ENCODE measurements at places on chromosomes 16 and 17.

- no peak for DNase-seq
Measured at GRCh38 chr17:13643180-13643579, 41.5 kb upstream of the HS3ST3A1 start.

DNA sequence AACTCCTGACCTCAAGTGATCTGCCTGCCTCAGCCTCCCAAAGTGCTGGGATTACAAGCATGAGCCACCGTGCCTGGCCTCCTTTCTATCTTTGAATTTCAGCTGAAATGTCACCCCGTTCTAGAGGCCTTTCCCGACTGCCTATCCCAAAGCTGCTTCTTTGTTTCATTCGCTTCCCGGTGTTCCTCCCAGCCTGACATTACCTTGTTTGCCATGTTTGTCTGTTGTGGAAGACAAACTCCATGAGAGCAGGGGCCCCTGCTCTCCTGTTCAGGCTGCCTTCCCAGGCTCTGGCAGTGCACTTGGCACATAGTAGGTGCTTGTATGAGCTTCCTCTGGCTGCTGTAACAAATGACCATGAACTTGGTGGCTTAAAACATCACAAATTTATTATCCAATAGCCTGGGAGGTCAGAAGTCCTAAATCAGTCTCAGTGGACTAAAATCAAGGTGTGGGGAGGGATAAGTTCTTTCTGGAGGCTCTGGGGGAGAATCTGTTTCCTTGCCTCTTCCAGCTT, 2.6 kb upstream of the CCL22 start:
- DNase-seq, result no peak

- no peak for DNase-seq
Measured at GRCh38 chr17:80877729-80878303, 113.8 kb upstream of the CHMP6 start.

GRCh38 chr16:70250748-70251628, 752 bp downstream of the EXOSC6 start:
- no peak for DNase-seq

- DNase-seq, result no peak
Measured at GRCh38 chr16:86496929-86497461, 13.3 kb upstream of the FOXF1 start.

DNA sequence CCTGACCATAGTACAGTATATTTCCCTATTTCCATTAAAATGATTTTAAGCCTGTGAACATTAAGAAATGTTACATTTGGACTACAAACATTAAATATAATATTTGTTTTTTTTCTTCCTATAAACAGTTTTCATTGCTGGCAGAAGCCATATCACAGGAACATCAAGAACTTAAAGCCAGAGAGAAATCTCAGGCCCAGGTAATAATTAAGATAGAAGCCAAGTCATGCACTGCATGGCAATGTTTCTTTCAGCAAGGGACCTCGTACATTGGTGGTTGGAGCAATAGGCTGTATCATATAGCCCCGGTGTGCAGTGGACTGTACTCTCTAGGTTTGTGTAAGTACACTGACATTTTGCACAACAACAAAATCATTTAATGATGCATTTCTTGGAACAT, 30.1 kb downstream of the CEP95 start:
- DNase-seq, result no peak

- DNase-seq, result peak; percentile 44
Measured at GRCh38 chr17:41863074-41863848, 2.0 kb downstream of the KLHL11 start.

- no peak for DNase-seq
Measured at GRCh38 chr16:88601313-88602036, 31.3 kb downstream of the ZC3H18 start.

GRCh38 chr16:11507350-11507749, 79.4 kb downstream of the LITAF start:
- DNase-seq, result no peak

- no peak for DNase-seq
Measured at GRCh38 chr16:23148166-23148512, 1.1 kb downstream of the USP31 start.

GRCh38 chr16:5016967-5017677, 16.6 kb downstream of the NAGPA start:
- DNase-seq, result no peak

DNA sequence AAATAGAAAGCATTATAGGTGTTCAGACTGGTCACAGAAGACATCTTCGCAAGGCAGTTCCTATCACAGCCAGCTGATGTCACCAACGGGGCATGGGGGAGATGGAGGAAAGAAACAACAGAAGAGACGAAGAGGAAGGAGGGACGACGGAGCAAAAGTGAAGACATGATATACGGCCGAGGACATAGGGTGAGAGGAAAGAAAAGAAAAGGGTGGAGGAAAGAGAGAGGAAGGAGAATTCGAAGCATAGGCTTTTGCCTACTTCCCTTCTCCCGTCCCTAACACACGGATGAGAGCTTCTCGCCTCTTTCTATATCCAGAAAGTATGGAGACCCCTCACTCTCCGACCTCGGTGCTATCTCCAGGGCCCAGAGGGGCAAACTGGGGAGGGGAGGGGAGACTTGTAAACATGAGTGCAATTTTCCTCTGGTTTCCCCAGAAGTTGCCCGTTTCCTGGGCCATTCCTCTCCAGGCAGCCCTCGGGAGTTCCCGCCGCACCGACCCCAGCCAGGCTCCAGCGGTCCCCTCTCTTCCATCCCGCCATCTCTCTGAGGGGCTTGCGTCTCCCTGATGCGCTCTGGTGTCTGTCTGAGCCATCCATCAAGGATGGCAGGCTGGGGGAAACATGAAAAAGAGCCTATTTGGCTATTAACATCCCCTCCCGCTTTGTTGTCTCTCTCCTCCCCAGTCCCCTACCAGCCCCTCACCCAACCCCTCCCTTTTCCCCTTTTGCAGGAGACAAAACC, 26.0 kb downstream of the COPZ2 start:
- DNase-seq, result peak; percentile 53

DNA sequence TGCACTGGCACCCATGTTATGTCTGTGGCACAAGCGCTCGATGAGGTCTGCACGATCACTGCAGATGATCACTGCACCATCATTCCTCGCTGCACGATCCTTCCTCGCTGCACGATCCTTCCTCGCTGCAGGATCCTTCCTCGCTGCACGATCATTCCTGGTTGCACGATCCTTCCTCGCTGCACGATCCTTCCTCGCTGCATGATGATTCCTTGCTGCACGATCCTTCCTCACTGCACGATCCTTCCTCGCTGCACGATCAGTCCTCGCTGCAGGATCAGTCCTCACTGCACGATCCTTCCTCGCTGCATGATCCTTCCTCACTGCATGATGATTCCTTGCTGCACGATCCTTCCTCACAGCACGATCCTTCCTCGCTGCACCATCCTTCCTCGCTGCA, 29.3 kb downstream of the METRNL start:
- no peak for DNase-seq

- no peak for DNase-seq
Measured at GRCh38 chr17:39107155-39107554, 44.3 kb downstream of the PLXDC1 start.

GRCh38 chr17:80455336-80455710, 21.1 kb downstream of the NPTX1 start:
- DNase-seq, result no peak

DNA sequence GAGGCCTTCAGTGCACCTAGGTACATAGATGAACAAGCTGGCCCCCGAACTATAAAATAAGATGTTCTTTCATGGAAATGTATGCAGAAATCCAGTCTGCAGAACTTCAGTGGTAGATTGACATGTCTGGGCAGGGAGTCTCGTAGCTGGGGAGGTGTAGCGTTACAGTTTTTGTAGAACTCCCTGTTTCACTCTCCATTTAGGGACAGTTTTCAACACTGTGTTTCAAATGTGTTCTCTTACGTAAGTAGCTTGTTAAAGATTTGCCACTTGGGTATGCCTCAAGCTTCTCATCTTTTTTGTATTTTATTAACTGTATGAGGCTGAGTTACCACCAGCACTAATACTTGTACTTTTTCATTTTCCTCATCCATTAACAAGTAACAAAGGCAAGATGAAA, 46.6 kb downstream of the PLD6 start:
- no peak for DNase-seq

DNA sequence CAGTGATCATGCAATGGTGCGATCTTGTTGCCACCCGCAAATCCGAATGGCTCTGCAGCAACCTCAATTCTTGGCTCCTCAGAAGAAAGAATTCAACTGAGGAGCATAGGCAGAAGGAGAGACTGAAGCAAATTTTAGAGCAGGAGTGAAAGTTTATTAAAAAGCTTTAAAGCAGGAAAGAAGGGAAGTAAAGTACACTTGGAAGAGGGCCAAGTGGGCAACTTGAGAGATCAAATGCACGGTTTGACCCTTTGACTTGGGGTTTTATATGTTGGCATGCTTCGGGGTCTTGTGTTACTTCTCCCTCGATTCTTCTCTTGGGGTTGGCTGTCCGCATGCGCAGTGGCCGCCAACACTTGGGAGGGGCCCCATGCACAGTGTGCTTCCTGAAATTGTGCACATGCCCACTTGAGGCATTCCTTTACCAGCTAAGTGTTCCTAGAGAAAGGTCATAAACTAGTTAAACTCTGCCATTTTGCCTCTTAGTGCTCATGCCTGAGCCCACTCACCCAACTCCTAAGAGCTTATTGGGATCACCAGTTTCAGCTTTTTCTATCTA, 36.7 kb downstream of the ZNRF1 start:
- no peak for DNase-seq
